ENCODE measurements at places on chromosomes 2 and 18. TPM values are rescaled to one million over a fixed set of nuclear protein-coding genes. Genes with fewer than 3 reads are reported as not detected.

DNA sequence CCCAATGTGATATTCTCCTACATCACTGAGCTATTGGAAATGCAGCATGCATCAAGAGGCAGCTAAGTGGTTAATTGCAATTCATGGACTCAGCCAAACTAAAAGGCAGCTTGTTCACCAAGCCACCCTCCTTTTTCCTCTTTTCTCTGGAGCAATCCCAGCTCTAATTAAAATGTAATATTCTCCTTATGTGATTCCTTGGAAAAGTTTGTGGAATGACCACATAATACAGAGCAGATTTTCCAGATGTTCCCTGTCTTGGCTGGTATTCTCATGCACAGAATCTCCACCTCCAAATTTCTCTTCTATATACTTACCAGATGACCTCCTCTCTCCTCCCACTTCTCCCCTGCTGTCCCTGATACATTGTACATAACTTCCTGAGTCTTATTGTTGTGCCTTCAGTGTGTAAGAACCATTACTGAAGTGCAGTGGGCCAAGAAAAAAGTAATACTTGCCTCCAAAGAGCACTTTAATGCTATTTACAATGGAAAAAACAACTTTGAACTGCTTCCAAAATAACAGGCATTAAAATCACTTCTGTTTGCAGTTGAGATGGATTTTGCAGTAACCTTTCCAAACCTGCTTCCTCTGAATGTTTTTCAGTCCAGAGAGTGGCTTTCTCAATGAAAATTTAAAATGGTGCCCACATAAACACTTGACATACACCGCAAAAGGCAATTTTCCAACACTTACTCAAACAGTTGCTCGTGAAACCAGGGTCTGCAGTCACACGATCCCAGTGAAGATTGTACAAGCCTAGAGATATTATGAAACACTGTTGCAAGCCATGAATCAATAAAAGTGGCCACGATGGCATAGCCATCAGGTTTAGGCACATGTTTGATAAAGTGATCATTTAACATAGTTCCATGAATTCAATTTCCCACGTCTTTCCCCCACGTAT is 258.0 kb downstream of the MTX2 start:
- DNase-seq, result no peak

DNA sequence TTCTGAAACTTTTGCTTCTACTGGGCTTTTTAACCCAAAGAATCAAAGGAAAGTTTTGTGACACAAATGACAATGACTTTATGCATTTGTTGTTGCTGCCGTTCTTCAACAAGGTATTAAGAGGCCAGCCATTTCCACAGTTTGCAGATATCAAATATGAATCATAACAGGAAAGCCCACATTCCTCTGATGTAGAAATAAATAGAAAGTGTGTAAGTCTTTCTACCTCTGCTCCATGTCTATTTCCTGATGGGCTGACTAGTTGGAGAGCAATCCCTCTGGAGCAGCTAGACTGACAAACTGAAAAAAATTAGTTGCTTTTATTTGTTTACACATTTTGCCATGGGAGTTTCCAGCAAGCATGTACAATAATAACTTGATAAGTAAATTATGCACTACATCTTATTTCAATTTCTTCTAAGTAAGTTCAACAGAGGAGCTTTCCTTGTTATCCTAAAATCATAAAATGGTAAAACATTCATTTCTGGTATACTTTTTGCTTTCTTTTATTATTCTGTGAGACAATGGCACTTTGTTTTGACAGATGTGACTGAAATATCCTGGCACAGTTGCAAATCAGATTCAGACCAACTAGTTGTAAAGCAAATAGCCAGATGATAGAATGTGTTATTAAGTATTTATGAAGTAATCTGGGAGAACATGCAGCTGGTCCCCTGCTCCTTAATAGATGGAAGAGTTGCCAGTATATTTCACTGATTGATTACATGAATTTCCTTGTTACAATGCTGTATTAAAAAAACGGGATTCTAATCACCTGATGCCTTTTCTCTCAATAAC is 266.7 kb downstream of the METTL4 start:
- no peak for DNase-seq

DNA sequence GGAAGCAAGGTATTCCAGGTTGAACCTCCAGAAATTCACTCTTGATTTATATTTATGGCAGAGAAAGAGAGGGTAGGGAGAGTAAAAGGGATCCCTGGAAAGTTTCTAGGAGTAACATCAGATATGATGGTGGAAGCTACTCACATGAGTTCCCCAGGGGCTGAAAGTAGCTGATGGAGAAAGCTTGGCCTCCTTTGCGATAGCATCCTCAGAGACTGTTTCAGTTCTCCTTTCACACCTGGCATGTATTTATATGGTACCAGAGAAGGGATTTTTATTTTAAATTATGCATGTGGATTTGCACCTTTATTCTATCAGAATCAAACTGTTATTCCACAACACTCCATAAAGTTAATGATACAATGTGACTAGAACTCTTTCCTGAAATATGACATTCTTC is 126.3 kb upstream of the OSR1 start:
- no peak for DNase-seq

GRCh38 chr2:36178384-36178783 is 177.2 kb upstream of the CRIM1 start:
- no peak for DNase-seq

DNA sequence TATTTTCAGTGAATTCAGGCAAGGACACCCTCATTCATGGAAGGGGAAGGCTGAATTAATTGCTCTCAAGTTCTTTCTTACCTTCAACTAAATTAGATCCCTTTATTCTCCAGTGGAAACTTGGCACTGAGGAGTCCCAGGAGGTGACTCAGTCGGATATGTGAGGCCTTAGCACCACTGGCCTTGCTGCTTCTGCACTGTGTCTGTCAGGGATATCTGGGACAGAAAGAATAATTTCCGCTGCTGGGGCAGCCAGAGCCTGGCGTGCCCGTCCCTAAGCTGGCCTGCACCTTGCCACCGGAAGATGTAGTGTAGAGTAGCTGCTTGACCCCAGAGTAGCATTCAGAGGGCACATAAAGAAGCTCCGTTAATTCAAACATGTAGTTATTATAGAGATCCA is 53.4 kb downstream of the LIMS1 start:
- peak; percentile 50 for DNase-seq

Gene R3HDM1
- total RNA-seq, result 17.7 TPM

DNA sequence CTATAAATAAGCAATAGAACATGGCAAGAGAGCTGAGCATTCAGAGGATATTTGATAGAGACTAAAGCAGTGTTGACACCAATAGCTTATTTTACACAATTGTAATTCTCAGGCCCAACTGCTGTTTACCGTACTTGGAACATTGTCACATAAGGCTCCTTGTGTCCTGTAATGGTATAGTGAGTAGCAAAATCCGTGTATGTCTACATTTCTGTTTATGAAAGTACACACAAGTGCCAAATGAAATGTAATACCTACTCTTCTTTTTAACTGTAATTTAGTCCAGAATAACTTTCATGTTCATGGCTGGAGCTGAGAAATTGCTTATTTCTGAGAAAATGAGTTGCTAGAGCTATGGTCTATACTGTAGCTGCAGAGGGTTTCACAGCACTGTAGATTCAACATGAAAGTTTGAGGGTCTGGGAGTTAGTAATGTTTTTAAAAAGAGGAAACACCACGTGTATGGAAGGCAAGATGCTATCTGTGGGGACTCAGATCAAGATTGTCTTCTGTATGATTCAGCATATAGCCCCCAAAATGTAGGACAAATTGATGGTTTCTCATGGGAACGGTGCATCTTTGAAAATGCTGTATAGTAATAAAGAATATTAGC is 110.2 kb upstream of the NOSTRIN start:
- no peak for DNase-seq

DNA sequence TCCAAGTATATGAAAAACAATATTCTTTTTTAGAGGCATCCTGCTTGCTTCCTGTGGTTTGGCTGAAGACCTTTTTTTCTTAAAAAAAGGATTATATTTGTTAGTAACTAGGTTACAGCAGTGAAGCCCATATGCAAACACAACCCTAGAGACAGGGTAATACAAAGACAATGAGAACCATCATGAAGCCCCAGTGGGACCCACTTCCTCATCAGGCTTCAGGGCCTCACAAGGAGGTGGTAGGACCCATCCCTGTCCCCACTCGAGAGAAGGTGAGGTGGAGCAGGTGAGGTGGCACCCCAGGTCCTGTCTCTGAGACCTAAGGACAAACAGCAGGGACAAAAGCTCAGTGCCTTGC is 80.3 kb downstream of the EDAR start:
- no peak for DNase-seq

DNA sequence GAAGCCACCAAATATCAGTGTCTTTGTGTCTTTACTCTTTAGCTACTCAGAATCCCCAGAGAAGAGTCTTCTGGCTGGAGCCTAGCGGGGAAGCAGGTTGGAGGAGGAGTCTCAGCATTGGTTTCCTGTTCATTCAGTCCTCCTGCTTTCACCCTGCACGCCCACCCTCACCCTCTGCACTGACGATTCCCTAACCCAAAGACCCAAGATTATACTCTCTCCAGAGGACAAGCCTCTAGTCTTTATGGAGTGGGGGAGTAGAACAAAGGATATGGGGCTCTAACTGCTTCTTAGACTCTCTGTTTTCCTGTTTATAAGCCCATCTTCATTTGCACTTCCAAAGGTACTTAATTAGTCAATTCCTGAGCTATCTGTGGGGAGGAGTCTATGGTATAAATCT is 338.8 kb downstream of the AGPS start:
- no peak for DNase-seq

Gene SELENOI
- total RNA-seq, result 14.5 TPM

Gene FOSL2
- total RNA-seq, result 45.7 TPM

GRCh38 chr2:135096665-135097446 is 44.8 kb downstream of the RAB3GAP1 start:
- no peak for DNase-seq

Gene ZNF396
- total RNA-seq, result 0.62 TPM

Gene MAL
- total RNA-seq, result 3.9 TPM

Gene DSC2
- 34.1 TPM for total RNA-seq

GRCh38 chr2:46328291-46328690 is 31.1 kb downstream of the EPAS1 start:
- no peak for DNase-seq

DNA sequence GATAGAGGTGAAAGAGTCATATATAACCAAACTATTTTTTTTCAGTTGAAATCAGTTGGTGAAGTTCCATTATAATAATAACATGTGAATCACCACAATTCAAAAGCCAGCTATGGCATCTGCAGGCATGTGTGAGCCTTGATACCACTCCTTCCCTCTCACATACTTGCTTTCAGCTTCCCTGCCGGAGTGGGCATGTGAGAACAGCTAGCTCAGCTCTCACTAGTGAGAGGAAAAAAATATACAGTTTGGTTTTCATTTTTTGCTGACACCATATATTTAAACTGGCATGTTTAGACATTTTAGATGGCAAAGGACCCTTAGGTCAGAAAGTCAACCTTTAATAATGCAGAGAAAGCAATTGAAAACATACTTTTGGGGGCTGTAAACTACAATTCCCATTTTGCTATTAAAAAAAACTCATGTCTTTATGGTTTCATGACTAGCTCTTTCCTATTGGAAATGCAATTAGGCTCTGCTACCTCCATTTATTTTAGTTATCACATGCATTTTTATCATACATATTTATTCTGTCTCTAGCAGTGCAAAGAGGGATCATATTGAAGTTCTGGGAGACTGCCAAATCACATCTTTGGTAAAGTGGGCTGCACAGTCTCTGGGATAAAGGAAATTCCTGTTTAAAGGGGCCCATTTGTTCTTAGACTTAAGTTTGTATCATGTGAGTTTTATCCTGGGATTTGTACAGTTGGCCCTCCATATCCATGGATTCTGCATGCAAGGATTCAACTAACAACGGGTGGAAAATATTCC is 33.2 kb upstream of the SLC40A1 start:
- DNase-seq, result peak; percentile 38

GRCh38 chr2:71882236-71882946 is 265.3 kb downstream of the CYP26B1 start:
- no peak for DNase-seq

DNA sequence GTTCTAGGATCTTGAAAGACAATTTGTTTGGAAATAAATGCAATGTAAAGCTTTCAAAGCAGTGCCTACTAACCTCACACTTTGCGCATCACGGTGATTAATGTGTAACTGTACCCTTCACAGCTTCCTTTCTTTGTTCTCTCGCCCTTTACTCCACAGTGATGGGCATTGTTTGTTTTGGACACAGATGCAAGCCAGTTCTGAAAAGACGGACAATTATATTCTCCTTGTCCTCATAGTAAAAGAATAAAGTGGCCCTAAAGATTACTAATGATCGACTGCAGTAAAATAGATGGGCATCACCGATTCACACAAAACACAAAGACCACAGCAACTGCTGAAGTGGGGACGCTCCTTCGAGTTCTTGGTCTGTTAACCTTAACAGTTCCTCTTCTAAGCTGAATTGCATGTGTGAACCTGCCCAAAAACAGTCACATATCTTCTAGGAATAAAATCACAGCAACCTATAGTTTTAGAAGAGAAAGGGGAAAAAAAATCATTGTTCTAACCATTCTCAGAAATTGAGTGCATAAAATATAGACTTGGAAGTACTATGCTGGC is 7.7 kb downstream of the L3MBTL4 start:
- DNase-seq, result no peak

GRCh38 chr18:22191346-22191695 is 21.9 kb downstream of the GATA6 start:
- DNase-seq, result no peak

Gene ANO7
- total RNA-seq, result 1.1 TPM

Gene LRATD1
- total RNA-seq, result 1.7 TPM

DNA sequence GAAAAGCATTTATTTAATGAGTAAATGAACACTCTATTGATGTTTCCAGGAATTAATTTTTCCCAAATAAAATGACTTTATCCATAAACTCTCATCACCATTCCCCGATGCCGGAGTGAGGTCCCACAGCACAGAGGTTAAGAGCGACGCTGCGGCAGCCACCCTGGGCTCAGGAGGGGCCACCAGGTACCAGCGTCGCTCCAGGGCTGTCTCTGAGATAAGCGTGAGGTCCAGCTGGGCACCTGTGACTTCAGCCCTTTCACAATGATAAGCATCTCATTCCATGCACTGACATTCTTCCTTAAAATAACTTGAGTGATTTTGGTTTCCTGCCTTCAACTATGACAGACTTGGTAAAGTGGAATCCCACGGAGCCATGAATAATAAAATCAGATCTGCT is 182.1 kb downstream of the TWIST2 start:
- no peak for DNase-seq

Gene SCYGR4
- not detected for total RNA-seq

Gene MC4R
- total RNA-seq, result not detected

Gene NXPH2
- not detected for total RNA-seq

GRCh38 chr2:7976206-7976605 is 705.6 kb upstream of the ID2 start:
- no peak for DNase-seq

- no peak for DNase-seq
These were observed 169.0 kb upstream of the COPS8 start for GRCh38 chr2:236916651-236917050.

DNA sequence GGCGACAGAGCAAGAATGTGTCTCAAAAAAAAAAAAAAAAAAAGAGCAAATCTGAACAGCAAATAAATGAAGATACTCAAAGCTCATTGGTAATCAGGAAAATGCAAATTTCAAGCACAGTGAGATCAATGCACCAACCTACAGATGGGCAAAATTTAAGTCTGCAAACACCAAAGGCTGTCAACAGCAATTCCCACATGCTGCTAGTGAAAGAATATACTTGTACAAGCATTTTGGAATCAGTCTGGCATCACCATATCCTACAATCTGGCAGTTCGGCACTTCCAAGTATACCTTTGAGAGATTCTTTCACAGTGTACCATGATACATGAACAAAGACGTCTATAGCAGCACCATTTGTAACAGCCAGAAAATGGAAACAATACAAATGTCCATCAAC is 4.1 kb downstream of the HDHD2 start:
- DNase-seq, result no peak
